ENCODE measurements at places on chromosomes 4 and X. TPM values are rescaled to one million over a fixed set of nuclear protein-coding genes. Genes with fewer than 3 reads are reported as not detected.

Gene DMRTC1B
- 0.22 TPM for total RNA-seq

- no peak for DNase-seq
- H3K27ac ChIP-seq: no peak overlapping the region
- H3K4me1 ChIP-seq: peaks cover 13% of the 10 kb centered on the region
- peaks cover 5% of the 10 kb centered on the region for H3K36me3 ChIP-seq
Observed at GRCh38 chr4:4717692-4718091, 141.8 kb upstream of the MSX1 start.

GRCh38 chr4:88841635-88842034 lies 144.0 kb upstream of the NAP1L5 start:
- no peak for DNase-seq
- no peak overlapping the region for H3K4me3 ChIP-seq
- H3K27me3 ChIP-seq: no peaks in the 10 kb centered on the region
- 0 out of 2 replicates have a peak, but pooled peaks cover 3% of the 10 kb centered on the region for H3K36me3 ChIP-seq

Gene PRDM8
- total RNA-seq: not detected

GRCh38 chr4:149584722-149585121 lies 230.9 kb downstream of the IQCM start:
- no peaks in the 10 kb centered on the region for H3K36me3 ChIP-seq
- no peak overlapping the region for H3K4me3 ChIP-seq
- H3K27ac ChIP-seq: no peak overlapping the region
- H3K27me3 ChIP-seq: no peaks in the 10 kb centered on the region
- H3K4me1 ChIP-seq: no peaks in the 10 kb centered on the region

DNA sequence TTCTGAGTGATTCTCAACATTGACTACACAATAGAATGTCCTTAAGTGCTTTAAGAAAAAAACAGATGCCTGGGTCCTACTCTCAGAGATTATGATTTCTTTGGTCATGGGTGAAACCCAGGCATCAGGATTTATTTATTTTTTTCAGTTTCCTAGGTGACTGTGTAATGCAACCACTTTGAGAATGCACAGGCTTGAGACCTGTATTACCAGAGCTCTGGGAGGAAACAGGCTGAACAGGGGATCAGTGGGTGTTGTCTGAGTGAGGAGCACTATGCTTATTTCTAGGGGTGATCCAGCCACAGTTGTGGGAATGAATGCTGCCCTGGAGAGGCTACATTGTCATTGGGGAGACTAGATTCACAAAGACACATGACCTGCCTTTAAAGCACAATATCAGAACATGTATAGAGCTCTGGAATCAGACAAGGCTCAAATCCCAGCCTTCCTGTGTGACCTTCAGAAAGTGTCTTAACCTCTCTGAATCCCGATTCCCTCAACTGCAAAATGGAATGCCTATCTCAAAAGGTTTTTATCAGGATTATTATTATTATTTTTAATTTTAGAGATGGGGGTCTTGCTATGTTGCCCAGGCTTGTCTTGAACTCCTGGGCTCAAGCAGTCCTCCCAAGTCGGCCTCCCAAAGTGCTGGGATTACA lies 61.6 kb upstream of the PRPS1 start:
- no peaks in the 10 kb centered on the region for H3K36me3 ChIP-seq
- no peak for DNase-seq

DNA sequence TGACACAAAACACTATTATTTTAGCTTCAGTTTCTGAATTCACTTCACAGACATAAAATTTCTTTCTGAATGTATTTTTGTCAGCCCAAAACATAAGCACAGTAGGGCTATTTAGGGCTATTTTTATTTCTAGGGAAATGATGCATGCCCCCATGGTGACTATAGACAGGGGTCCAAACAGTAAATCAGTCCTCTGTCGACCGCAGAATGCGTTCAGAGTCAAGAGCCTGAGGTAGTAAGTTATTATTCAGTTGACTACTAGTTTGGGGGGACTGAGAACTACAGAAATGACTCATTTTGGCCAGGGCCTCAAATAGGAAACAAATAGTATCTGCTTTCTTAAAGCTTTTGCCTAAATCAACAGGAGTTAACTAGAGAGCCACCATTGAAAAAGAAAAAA lies 414.4 kb downstream of the AFF2 start:
- no peak for DNase-seq
- peaks cover 9% of the 10 kb centered on the region for H3K4me1 ChIP-seq
- no peak overlapping the region for H3K4me3 ChIP-seq

- no peaks in the 10 kb centered on the region for H3K27me3 ChIP-seq
- no peak overlapping the region for H3K27ac ChIP-seq
- no peaks in the 10 kb centered on the region for H3K36me3 ChIP-seq
Observed at GRCh38 chr4:109436504-109436903, 2.9 kb downstream of the SEC24B start.

Gene GABRA4
- 0.53 TPM for total RNA-seq

Gene INTU
- 18.6 TPM for total RNA-seq

Data from WTC11 (cell line).